ENCODE measurements at places on chromosomes 2 and 18.
A peak's percentile ranks its signal among the peaks of the same experiment; 100 is the strongest.

DNA sequence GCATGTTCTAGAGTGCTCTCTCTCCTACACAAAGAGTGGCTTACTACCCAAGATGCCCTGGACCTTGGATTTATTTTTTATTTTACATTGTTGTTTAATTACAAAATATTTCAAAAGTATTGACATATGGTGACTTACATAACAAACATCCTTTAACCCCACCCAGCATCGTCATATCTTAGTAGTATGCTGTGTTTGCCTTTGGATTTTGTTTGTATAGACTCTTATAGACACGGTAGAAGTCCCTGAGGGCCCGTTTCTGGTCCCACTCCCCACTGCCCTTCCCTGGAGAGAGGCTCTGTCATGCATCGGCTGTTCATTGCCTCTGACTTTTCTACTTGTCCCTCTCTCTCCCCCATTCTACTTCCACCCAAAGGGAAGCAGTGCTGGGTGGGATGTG is 112.0 kb downstream of the ZBTB7C start:
- no peak for DNase-seq

DNA sequence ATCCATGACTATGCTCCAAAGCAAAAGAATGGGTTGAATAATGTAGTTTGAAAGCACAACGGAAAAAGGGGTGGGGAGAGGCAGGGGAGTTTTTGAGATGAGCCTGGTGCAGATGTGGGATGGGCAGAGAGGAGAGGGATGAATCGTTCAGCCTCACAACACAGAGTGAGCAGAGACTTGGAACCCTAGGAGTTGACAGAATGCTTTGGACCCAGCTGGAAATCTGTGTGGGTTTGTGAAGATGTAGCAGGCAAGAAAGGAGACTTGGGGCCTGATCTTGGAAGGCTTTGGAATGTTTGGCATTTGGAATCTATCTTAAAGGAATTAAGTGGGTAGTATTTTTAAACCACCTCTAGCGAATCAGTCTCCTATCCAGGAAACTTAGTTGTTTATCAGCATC is 66.0 kb upstream of the KCTD1 start:
- DNase-seq, result no peak

GRCh38 chr2:28400419-28400818 is 7.8 kb downstream of the FOSL2 start:
- no peak for DNase-seq

GRCh38 chr2:27494944-27495554 is at the start of gene FNDC4:
TSS of gene FNDC4 (minus strand) at chr2:27495200. CDS start at chr2:27494679, 521 bp downstream.
- no peak for DNase-seq

DNA sequence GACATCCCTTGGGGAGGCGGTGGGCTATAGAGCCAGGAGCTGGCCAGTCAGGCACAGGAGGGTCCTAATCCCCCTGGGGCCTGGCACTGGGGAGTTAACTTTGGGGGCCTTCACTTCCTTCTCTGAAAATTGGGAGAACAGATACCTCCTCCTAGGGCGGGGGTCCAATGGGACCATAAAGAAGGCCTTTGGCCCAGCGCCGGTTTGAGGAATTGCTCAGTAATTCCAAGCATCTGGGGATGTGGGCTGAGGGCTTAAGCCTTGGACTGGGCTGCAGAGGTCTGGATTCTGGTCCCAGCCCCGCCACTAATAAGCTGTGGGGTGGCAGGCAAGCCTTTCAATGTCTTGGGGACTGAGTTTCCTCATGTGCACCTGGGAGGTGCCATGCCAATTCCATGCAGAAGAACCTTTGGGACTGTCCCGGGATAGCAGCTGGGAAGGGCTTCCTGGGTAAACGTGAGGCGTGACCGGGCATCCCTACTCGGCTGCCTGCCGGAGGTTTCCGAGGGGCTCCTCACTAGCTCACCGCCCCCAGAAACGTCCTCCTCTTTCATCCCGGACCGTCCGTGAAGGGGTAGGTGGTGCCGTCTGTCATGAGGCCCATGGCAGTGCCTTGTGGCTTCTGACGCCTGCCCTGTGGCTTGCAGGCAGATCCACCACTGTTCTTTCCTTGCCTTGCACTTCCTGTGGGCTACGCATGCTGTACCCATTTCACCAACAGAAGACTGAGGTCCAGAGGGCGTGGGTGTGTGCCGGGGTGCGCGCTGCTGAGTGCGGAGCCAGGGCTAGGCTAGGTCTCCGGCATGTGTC is 67.4 kb upstream of the HPCAL1 start:
- DNase-seq, result no peak

DNA sequence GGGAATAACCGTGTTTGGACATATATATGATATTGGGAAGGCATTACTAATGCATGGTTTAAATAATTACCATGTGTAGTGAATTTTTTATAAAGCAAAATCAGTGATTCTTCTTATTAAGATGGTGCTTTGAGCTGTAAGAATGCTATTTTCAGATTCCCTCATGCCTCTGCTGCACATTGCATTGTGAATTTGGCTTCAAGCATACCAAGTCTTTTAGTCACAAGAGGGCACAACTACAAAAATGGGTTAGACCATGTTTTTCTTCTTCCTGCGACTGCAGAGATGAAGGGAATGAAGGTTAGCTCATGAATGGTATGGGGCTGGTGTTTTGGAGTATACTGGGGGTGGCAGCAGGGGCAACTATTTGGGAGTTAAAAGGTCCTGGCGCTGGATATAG is 320.1 kb downstream of the SLC4A3 start:
- DNase-seq, result no peak

- DNase-seq, result no peak
These were observed 457.1 kb downstream of the PARD3B start for GRCh38 chr2:205002390-205002789.

GRCh38 chr2:238231251-238231793 is 8.5 kb downstream of the HES6 start:
- DNase-seq, result no peak

GRCh38 chr2:241900251-241901017 is 30.9 kb downstream of the RTP5 start:
- no peak for DNase-seq

- DNase-seq, result no peak
These were observed 9.6 kb upstream of the DYNC2LI1 start for GRCh38 chr2:43764086-43764705.

GRCh38 chr2:66235428-66235827 is 199.5 kb upstream of the MEIS1 start:
- no peak for DNase-seq

GRCh38 chr2:133806564-133806963 is 238.3 kb upstream of the NCKAP5 start:
- no peak for DNase-seq

DNA sequence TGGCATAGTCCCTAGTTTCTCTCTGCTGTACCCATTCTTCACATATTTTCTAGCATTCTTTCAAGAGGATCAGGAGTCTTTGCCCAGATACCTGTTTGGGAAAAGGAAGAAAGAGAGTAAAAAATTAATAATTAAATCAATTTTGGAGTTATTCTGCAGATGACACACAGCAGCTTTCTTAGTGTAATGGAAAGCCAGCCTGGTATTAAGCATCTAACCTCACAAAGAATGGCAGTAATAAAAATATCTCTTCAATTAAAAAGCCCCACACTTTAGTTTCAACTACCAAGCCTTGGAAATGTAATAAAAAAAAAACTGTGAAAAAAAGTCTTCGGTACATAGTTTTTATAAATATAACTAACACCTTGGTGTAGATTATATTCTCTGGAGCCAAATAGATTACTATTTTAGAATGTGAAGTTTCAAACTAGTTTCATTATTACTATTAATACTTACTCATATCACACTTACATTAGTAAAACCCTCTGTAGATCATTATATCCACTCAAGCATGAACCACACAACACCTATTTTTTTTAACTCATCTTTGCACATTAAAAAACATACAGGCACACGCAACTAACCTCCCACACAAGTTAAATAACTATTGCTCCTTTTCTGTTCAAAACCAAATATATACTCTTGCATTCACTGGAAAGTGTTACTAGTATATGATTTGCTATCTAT is 90.9 kb downstream of the GPD2 start:
- no peak for DNase-seq

DNA sequence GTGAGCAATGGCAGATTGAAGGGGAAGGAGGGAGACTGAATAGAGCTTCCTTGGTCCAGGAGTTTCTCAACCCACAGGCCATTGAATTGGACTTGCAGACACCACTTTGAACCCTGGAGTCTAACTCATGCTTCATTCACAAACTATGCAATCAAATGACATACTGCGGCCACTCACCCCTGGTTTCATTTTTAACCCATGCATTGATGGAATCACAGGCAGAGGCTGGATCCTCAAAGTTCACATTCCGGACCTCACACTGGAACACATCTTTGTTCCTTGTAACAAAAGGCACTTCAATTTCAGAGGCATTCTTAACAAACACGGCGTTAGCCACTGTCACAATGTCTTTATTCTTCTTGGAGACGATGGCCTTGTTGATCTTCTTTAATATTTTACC is 40.7 kb downstream of the MRPL44 start:
- DNase-seq, result no peak

GRCh38 chr2:219507581-219508443 is 6.5 kb upstream of the ASIC4 start:
- DNase-seq, result no peak

GRCh38 chr2:120825370-120826259 is 89.9 kb downstream of the GLI2 start:
- DNase-seq, result no peak

GRCh38 chr2:241865957-241866789 is 3.4 kb upstream of the RTP5 start:
- DNase-seq, result no peak

DNA sequence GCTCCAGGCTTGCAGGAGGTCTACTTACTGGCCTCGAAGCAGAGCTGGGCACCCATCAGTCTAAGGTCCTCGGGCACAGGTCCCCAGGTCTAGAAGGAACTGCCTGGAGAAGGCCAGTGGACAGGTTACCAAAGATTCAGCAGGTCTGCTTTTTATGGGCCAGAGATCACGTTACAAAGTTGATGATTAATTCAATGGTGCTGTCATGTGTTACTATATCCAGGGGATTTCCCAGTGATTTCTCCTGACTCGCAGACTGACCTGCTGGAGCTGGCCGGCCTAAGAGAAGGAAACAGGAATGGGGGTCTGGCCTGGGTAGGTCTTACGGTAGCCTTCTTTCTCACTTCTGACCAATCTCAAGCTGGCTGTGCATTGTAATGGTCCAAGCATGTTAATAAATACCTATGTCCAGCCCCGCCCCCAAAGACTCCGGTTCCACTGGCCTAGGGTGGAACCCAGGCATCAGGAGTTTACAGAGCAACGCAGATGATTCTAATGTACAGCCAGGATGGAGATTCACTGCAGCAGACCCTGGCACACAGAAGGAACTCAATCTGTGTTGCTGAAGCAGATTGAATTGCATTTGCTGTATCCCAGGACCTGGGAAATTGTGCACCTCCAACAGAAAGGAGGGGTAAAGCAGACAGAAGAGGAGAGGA is at the start of gene NEURL3:
TSS of gene NEURL3 (minus strand) at position 127 of the 659 bp plus-strand sequence. CDS start at position 56, 71 bp downstream.
- DNase-seq, result peak; percentile 28

DNA sequence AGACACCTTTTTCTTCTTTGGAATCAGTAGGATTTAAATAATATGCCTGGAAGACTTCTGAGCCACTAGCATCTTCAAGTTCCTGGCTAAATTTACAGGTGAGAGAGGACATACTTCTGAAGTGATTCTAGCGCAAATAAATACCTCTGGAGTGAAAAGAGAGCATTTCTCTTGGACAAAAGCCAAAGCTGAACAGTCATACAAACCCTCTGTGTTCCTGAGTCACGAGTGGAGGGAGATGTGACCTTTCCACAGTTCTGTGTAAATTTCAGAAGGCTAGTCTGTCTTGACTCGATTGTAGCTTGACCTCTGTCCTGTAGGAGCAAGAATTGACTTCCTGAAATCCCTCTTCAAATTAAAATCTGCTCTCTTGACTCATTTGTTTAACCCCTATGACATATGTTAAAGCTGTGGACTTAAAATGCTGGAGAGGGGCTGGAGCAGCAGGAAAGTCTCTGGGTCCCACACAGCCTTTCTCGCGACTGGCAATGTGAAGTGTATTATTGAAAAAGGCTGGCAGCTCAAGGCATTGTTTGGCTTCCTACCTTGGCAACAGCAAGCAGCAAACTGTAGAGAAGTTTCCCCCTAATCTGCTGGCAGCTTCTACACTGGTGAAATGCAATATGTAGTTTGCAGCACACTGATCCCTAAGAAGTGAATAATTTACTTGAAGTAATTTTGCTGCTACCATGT is 79.6 kb upstream of the GCFC2 start:
- DNase-seq, result no peak

- peak; percentile 39 for DNase-seq
These were observed 65.9 kb upstream of the SLC16A14 start for GRCh38 chr2:230134496-230135129.

- no peak for DNase-seq
These were observed 2.8 kb upstream of the TUBA4B start for GRCh38 chr2:219250049-219250781.

GRCh38 chr2:203413796-203414195 is 85.6 kb downstream of the ABI2 start:
- DNase-seq, result no peak

- DNase-seq, result no peak
These were observed 1960.5 kb upstream of the PIK3C3 start for GRCh38 chr18:39994498-39994897.

GRCh38 chr18:58325494-58325893 is 281.5 kb downstream of the NEDD4L start:
- DNase-seq, result peak; percentile 24

DNA sequence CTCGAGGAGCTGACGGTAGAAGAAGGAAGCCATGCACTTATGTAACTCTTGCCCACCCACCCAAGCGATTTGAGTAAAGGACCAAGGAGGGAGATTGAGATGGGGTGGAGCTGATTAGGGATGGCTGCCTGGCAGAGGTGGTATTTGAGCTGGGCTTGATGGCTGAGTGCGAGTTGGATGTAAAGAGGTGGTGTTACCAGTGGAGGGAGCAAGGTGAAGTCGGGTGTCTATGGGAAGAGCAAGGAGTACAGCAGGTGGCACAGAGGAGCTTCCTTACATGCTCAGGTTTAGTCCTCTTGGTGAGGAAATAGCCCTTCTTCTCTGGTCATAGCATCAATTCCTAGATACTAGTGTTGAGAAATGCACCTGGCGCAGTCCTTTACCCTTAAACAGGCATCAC is 294.2 kb upstream of the SKOR2 start:
- no peak for DNase-seq

DNA sequence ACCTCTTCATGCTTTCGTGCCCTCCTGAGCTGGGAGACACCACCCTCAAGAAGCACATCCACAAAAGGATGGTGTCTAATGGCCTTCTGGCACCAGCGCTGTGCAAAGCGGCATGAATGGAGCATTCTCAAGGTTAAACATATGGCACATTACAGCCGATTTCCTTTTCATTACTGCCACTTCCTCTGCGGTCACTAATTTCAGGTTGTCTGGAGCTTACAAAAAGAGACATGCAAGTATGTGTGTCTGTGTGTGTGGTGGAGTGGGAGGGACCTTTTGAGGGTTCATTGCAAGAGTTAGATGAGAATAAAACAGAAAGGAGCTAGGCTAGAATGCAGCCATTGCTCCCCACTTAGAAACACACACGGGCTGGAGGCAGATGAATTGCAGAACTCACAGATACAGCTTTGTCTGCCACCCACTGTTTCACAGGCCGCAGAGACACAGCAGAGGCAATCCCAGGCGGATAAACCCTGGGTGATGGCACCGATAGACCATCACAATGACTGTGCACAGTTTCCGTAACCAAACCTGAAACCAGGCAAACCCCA is 76.0 kb downstream of the TGIF1 start:
- DNase-seq, result no peak
